Lower lobe of right lung (tissue), 2 donors: ENCODE measurements at places on chromosomes 5 and 9.

- DNase-seq = no peak
Observed at GRCh38 chr9:21160178-21160577, 6.3 kb downstream of the IFNA21 start.

DNA sequence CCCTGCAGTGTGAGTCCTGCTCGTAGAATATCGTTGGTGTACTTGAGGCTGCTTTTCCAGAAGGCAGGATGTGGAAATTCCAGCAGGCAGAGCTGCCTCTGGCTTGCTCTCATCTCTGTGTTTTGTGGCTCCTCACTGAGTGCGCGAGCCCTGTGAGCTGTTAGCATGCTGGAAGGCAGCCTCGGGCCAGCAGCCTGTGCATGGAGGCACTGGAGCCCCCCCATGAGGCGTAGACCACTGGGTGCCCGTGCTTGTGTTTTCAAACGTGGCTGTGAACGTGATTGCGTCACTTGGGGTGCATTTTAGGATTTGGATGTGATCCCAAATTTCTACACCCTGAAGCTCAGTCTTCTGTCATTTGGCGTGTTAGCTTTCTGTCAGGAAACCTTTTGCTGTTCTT, 3.2 kb downstream of the WDR5 start:
- no peak for DNase-seq

GRCh38 chr5:100188778-100189177, 346.4 kb upstream of the FAM174A start:
- no peak for DNase-seq

DNA sequence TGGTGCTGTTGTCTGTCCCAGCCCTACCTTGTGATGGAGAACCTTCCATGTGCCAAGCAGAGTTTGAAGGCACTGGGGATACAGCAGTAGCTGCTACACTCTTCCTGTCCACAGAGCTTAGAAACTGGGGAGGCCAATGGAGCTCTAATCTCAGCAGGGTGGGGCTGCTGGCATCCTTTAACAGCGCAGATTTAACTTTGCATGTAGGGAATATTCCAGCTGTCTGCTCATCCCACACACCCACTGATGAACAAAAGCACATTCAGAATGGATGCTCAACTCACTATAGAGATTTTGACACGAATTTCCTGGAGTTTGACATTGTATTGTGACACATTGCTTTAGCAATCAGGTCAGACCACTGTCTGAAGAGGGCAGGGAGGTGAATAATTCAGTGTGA, 49.0 kb downstream of the TMEM215 start:
- no peak for DNase-seq

DNA sequence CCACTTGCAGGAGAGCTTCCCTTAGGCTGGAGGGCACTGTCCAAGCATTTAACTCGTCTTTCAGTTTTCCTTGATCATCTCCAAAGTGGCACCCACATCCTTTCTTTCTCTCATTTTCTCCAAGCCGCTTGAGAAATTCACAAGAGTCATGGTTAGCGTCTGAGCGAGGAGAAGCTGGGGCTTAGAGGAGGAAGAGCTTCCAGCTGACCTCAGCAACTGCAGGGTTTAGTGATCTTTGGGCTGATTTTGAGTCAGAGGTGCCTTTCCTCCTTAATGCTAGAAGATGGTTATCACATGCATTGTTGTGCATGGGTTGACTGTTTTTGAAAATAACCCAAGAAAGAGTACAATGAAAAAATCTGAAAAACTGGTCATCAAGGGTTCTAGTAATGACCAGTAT, 134.7 kb downstream of the GADD45G start:
- no peak for DNase-seq

DNA sequence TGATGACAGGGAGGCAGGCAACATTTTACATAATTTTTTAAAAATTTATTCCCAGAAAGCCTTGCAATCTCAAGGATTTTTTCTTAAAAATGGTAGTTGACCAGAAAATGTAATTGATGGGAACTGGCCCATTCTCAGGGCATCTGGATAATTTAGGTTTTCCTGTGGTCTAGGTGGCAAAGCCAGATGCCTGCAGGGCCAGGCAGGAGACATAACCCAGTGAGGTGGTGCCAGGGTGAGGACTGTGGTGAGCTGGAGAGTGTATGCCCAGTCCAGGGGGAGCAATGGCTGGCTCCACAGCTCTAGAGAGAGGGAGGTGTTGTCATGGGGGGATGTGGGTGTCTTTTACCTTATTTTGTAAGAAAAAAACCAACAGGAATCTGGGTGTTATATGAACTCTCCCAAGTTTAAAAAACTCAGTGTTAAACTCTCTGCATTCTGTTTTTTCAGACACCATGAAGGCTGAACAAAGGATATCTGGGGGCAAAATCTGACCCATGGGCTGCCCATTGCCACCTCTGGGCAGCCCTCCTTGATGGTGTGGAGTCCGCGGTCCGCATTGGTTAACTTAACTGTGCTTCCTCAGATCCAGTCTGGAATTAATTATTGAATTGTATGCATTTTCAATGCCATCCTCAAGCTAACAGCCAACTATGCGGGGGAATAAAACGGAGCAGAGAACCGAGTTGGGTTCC, 43.9 kb downstream of the BOD1 start:
- no peak for DNase-seq

DNA sequence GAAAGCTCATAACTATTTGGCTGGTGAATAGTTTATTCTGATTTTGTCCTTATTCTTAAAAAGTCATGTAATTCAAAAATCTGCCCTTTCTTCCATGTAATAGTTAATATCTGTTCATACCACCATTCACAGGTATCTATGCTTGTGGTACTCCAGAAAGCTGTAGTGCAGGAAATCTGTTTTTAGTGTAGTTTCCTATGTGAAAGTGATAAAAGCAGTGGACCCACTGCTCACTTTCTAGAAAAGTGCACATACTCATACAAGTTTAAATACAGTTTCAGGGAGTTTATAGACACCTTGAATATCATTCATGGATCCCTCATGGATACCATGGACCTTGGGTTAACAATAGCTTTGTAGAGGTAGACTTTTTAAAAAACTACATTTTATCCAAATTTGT, 20.2 kb downstream of the PBX3 start:
- DNase-seq = no peak

DNA sequence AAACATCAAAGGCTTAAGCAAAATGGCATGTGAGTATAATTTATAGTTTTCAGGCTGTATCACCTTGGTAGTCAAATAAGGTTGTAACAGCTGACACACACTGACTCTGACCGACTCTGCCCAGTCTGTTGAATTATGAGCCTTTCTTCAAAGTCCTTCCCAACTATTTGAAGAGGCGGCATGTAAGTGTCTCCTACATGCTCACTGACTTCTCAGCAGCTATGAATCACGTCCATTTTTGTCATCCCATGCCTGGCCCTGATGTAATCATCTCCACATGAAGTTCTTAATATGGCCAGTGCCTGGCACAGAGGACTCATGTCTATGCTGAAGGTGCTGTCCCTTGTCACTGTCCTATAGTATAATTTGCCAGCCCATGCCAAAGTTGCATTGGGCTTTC, 5.1 kb upstream of the PTBP3 start:
- no peak for DNase-seq

DNA sequence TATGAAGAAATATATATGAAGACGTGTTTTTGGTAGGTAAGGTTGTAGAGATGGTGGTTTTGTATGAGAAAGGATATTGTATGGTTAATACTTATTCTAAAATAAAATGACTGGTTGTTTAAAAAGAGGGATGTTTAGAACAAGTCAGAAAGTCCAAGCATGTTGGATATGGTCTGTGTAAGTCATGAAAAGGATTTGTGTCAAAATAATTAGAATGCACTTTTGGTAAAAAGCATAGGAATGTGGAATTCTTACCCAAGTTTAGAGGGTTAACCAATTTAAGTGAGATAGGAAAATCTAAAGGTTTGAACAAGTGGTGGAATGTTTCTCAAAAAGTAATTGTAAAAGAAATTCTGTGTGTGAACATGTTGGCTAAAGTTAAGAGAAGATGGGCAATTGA, 1556.5 kb upstream of the C9orf72 start:
- no peak for DNase-seq

DNA sequence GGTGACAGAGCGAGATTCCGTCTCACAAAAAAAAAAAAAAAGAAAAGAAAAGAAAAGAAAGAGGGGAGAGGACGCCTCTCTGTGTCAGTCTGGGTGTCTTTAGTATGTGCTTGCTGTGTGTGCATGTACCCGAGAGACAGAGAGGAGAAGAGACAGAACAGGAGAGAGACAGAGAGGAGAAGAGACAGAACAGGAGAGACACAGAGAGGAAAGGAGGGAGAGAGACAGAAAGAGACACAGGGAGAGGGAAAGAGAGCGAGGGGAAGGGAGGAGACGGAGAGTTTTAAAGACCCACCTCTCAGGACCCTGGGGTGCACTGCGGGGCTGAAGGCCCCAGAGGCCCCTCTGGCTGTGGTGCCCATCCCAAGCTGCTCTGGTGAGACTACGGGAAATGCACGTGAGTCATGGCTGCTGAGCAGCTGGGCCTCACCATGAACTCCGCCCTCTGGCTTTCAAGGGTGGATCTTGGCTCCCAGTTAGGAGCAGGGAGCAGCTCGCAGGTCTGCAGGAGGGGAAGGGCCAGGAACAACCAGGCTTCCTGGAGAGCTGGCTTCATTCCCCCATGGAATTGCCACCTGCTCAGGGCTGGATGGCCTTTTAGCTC, 7.9 kb downstream of the SLC6A3 start:
- DNase-seq = no peak

DNA sequence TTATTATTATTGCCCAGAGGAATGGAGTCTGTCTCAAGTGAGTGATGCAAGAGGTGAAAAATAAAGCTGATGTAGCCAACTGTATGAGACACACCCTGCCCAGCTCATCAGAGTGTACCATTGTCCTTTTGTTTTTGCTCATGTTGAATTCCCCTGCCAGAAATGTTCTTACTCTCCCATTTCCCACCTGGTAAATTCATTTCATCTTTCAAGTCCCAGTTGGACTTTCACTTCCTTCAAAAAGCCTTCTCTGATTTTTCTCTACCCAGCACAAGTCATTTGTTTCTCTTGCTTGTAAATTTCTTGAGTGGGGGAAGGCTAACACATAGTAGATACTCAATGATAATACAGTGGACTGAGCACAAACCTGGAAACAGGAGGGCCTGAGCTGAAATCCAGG, 394.5 kb upstream of the ZNF462 start:
- no peak for DNase-seq

DNA sequence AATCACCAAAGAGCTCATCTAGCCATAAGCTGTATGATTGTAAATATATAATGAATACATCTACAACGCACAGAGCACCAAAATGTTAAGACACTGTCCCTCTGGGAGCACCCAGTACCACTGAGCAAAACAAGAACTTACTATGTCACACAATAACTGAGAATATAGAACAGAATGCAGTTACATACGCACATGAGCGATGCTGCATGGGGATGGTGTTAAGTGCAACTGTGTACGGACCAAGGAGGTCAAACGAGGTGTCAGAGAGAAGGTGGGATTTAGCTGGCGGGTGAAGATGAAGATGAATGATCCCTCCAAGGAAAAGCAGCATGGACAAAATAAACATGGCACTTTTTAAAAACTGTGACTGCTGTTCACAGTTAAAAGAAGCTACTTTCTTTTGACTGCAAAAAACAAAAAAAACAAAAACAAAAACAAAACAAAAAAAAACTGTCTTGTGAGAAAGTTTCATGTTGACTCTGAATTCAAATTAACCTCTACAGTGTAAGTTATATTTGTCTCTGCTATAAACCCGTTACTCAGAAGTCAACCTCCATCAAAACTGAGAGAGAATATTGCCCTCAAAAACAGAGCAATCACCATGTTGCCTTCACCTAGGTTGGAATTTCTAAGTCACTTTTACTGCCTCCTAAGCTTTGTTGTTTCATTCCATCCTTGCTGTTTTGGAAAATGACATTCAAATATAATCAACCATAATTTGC, 169.6 kb upstream of the GNA14 start:
- no peak for DNase-seq

DNA sequence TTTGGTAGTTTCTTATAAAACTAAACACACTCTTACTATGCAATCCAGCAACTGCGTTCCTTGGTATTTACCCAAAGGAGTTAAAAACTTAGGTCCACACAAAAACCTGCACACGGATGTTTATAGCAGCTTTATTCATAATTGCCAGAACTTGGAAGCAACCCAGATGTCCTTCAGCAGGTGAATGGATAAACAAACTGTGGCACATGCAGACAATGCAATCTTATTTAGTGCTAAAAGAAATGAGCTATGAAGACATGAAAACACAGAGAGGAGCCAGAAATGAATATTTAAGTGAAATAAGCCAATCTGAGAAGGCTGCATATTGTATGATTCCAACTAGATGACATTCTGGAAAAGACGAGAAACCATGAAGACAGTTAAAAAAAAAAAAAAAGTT, 10.7 kb downstream of the WNK2 start:
- DNase-seq = no peak

- DNase-seq = no peak
Observed at GRCh38 chr5:16411741-16412455, 53.7 kb downstream of the ZNF622 start.
